ENCODE measurements at places on chromosomes 16 and 17. TPM values are rescaled to one million over a fixed set of nuclear protein-coding genes. Genes with fewer than 3 reads are reported as not detected.

Gene NPIPB13
- total RNA-seq: 0.65 TPM

Gene CA4
- total RNA-seq: not detected

Gene HOXB6
- 3.9 TPM for total RNA-seq

Gene ANKFN1
- total RNA-seq: 1.6 TPM

Gene CHST4
- not detected for total RNA-seq

Gene LIMD2
- total RNA-seq: 6.8 TPM

Gene TBC1D3E
- not detected for total RNA-seq

Gene BAIAP2
- total RNA-seq: 24.7 TPM

Gene BCL6B
- total RNA-seq: 0.16 TPM

Gene CRISPLD2
- total RNA-seq: 200 TPM

Gene EMC8
- 26.0 TPM for total RNA-seq

Gene CTF1
- total RNA-seq: 5.8 TPM

Gene PIRT
- not detected for total RNA-seq

Gene CD300E
- total RNA-seq: not detected

Gene RPRML
- not detected for total RNA-seq

Gene G6PC3
- total RNA-seq: 25.5 TPM

Gene SYCE1L
- not detected for total RNA-seq

Gene TRPV3
- 0.73 TPM for total RNA-seq

Gene ZP2
- not detected for total RNA-seq

Gene HOXB1
- total RNA-seq: not detected

Gene ERBB2
- 56.8 TPM for total RNA-seq

Gene CFAP97D1
- not detected for total RNA-seq

Gene EXOC3L1
- not detected for total RNA-seq

Gene MT4
- total RNA-seq: not detected

Gene GSG1L
- total RNA-seq: not detected

Gene MAP2K6
- 41.0 TPM for total RNA-seq

Gene KRT23
- total RNA-seq: 0.85 TPM

Gene OR3A2
- total RNA-seq: under 0.01 TPM

Gene FOXN1
- total RNA-seq: not detected

Gene CPHXL
- not detected for total RNA-seq

Gene SOST
- not detected for total RNA-seq

Gene CHST5
- total RNA-seq: not detected

Gene PRCD
- total RNA-seq: 1.1 TPM
